Activated naive CD4-positive, alpha-beta T cell treated with anti-CD3 and anti-CD28 coated beads, Interleukin-2, amount 10 ng/mL, durations not matched to agents 7 days and 5 days (primary cell): ENCODE measurements at places on chromosomes 5 and 9.

DNA sequence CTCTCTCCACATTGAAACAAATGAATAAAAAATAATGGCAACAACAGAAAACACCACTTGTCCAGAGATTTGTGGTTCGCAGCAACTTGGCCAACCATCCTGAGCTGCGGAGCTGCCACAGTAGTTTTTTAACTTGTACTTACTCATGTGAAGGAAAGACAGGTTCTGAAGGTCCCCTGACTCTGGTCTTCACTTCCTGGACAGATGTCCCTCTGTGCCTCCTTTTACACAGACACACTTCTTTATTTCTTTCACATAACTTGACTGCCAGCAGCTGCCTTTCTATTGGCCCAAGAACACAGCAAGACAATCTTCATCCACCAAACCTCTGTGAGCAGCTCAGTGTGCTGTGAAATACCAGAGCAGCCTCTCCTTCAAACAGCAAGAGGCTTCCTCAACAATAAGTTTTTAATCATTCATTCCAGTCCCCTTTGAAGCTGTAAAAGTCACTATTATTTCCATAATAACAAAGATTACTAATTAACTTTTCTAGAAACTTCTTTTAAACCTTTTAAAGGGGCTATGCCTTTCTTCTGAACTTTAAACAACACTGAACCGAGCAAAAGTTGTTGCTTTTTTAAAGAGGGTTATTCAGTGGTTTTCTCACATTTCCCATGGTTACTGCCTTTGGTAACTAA, 198.7 kb downstream of the NR2F1-AS1 start:
- DNase-seq: no peak

- DNase-seq: no peak
These were observed 245.7 kb downstream of the NSG2 start for GRCh38 chr5:174291162-174291561.

DNA sequence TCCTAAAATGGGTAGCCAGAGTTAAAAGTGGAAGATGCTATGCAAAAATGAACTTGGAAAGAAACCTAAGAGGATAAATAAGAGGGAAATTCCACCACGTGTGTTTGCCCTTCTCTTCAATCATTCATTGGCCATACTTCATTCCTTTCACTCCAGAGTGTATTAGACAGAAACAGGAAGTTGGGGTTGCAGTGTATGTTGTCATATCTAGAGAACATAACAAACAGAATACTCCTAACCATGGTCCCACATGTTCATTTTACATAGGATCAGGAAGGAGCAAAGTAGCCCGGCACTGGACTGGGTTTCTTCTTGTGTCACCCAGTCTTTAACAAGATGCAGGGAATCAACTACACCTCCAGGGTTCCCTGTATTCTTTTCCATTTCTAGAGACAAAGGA, 7.6 kb upstream of the GPBP1 start:
- DNase-seq: no peak

- DNase-seq: no peak
These were observed 211.8 kb downstream of the DCP2 start for GRCh38 chr5:113188436-113188835.

DNA sequence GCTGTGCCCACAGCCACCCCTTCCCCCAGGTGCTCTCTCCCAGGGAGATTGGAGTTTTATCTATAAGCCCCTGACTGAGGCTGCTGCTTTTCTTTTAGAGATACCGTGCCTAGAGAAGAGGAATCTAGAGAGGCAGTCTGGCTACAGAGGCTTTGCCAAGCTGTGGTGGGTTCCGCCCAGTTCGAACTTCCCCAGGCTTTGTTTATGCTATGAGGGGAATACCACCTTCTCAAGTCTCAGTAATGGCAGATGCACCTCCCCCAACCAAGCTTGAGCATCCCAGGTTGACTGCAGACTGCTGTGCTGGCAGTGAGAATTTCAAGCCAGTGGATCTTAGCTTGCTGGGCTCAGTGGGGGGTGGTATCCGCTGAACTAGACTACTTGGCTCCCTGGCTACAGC, 157.4 kb downstream of the CAAP1 start:
- DNase-seq: no peak

DNA sequence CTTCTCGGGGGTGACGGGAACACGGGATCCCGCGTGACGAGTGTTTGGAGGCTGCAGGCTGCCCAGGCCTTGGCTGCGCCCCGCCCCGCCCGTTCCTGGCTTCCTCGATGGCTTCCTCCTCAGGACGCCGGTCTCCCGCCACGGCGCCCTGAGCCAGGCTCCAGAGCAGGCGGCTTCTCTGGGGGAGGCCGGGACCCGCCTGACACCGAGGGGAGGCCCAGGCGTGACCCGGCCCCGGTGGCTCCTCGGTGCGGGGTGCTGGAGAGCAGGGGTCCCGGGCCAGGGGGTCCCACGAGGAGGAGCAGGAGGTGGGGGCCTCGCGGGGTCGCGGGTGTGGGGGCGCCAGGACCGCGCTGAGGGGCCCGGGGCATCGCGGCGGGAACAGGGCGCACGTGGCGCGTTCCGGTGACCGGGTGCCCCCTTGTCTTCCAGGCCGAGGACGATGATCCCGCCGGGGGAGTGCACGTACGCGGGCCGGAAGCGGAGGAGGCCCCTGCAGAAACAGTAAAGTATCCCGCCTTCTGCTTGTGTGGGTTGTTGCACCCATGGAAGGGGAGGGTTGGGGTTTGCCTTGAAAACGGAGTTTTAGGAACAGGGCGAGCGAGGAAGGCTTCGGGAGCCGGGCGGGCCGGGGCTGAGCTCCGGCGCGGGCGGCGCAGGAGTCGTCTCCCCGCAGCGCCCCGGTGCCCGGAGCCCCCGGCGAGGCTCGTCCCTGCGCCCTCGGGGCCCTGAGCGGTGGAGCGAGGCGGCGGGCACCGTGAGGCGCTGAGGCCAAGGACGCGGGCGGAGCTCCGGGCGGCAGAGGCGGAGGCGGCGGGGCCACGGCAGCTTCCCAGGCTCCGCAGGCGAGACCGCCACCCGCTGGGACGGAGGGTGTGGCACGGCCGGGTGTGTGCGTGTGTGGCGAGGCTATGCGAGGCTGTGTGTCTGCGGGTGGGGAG, 22.2 kb downstream of the AHRR start:
- DNase-seq: peak; percentile 76

GRCh38 chr9:135098400-135099105, 11.1 kb downstream of the OLFM1 start:
- DNase-seq: peak; percentile 49

DNA sequence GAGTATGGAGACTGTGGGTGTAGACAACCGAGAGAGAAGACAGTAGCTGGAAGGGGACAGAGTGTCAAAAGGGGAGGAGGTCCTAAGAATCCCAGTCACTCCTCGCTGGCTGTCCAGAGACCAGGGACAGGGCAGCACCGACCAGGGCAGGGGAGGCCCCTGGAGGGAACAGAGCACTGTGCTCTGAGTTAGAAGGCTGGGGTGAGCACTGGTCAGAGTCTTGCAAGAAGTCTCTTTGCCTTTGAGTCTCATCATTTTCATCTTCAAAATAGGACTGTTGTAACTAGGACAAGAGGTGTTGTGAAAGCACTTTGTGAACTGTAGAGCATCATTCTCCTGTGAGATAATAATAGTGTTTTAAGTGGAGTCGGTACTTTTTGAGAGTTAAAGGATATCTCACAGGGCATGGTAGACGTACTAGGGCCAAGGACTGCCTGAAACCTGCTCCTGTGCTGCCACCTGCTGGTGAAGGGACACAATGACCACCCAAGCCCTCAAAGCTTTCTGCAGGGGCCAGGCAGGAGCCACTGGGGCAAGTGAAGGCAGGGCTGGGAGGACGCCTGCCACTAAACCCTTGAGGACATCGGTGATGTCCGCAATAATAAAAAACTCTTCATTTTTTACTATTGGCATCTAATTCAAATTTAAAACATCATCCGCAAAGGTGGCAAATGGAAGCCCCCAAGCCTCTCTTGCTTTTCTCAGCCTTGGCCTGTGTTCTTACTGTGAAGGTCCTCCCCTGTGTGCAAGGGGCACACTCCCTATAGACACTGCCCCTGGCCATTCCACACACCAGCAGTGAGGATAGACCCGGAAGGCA, 28.2 kb downstream of the SLC6A7 start:
- peak; percentile 89 for DNase-seq

GRCh38 chr5:33336891-33337636, 103.7 kb upstream of the TARS1 start:
- no peak for DNase-seq

GRCh38 chr5:144203750-144204596, 33.3 kb downstream of the KCTD16 start:
- DNase-seq: peak; percentile 49

DNA sequence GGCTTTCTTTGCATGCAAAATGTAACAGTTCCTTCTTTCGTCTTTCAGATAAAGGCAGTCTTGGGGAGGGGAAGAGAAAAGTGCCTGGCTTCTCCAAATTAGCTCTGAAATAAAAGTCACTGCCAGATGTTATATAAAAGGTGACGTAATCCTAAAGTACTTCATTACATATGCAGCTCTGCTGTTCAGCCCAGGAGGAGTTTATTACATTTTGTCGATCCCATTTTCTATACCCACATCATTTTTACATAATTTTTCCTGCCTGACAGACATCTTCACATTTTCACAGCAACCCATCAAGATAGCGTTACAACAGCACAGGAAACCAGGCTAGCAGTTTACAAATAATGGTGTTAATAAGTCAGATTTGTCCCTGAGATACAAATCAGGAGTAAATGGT, 86.7 kb upstream of the SLC30A5 start:
- DNase-seq: no peak

GRCh38 chr5:94810281-94810680, 191.8 kb downstream of the SLF1 start:
- DNase-seq: no peak

DNA sequence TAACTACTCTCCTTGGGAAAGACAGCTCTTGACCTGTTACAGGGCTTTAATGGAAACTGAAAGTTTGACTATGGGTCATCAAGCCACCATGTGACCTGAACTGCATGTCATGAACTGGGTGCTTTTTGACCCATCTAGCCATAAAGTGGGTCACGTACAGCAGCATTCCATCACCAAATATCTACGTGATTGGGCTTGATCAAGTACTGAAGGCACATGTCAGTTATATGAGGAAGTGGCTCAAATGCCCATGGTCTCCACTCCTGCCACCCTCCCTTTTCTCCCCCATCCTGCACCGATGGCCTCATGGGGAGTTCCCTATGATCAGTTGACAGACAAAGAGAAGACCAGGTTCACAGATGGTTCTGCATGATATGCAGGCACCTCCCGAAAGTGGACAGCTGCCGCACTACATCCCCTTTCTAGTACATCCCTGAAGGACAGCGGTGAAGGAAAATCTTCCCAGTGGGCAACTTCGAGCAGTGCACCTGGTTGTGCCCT, 7.3 kb upstream of the FCN1 start:
- DNase-seq: no peak

DNA sequence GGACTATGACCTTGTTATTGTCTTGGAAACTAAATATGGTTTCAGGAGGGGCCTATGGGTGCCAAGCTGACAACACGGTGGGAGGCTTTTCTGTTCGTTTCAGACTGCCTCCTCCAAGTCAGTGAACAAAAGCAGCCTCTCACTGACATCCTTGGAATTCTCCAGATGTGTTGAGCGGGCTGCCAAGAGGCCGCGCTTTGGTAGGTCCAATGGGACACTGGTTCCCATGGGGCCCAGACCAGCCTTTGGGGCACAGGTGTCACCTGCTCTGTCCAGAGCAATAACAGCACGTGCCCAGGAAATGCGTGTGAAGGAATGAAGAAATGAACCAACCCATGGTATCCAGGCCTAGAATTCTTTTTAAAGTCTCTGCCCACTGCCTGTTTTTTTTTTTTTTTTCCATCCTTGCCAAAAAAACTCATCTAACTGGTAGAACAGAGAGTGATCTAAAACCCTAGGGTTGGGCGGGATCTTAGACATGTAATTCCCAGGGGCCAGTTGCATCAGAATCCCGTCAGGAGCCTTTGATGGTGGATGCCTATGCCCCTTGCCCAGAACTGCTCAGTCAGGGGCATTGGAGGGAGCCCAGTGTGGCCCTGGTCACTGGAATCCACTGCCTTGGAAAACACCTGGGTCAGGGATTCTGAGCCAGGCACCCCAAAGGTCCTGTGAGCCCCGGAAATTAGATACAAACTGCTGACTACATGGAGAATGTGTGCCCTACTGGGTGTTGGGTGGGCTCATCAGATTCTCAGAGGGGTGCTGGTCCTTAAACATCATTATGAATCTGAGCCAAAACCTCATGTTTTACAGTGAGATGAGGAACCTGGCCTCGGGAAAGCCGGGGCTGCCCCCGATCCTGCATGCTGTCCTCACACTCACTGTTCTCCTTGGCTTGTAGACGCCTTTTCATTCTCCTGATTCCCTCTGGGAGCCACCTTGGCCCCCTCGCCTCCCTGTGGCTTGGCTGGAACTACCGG, 60.1 kb downstream of the GTF3C4 start:
- no peak for DNase-seq

- DNase-seq: no peak
These were observed 17.0 kb upstream of the AUH start for GRCh38 chr9:91378695-91379127.

GRCh38 chr9:85536076-85536475, 205.7 kb downstream of the AGTPBP1 start:
- DNase-seq: no peak

DNA sequence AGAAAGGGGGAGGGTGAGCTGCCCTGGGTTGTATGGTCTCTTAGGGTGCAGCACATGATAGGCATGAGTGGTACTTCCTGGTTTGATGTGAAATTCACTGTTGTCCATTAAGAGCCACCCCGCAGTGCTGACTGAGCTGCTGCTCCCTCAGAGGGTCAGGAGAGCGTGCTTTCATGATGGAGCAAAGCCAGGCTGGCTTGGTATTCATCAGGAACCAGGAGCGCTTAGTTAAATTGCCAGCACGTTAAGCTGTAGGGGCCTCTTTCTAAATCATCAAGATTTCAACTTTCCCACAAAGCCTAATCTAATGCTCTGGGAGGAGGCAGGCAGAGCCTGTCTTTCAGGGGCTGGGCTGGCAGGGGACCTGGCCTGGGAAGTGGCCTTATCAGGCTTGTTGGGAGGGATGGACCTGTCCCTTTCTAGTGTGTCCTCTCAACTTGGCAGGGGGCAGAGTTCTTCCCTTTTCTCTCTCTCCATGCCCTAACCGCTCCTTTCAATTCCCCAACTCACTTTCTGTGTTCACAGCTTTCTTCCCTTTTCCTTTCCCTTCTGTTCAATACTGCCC, 7.9 kb downstream of the CYSTM1 start:
- DNase-seq: no peak

GRCh38 chr9:104984948-104985347, 57.0 kb upstream of the ABCA1 start:
- DNase-seq: no peak

DNA sequence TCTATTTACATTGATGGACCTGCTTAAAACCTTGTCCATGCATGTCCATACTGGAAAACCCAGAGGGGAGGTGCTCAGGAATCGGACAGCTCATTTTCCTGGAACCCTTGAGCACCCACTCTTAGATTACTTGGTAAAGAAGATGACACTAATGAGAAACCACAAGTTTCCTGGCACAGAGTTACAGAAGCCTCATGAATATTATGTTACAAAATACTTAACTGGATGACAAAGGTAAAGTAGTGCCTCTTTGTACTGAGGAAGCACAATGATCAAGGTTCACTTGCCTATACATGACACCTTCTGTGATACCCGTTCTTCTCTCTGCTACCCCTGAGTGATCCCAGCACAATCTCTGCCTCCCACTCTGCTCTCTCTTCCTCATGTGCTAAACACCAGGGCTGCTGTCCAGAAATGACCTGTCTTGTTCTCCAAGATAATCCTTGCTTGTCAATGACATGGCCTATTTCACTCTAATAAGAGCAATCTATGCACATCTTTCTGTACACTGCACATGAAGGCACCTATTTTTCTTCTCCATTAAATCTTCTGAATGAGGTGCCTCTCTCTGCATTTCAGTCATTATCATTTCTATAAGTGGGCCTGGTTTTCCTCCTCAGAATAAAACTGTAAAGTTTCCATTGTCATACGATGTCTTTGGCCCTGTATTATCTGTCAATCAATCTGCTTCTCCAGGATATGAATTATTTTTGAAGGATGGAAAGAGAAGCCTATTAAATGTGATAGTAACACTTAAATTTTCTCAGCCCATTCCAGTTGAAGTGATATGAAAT, 684.0 kb upstream of the ACO1 start:
- no peak for DNase-seq
